Stimulated activated CD8-positive, alpha-beta memory T cell treated with anti-CD3 and anti-CD28 coated beads, Interleukin-4, amount 100 ng/mL, for 1 hour (primary cell): ENCODE measurements at places on chromosomes 6 and 20.

DNA sequence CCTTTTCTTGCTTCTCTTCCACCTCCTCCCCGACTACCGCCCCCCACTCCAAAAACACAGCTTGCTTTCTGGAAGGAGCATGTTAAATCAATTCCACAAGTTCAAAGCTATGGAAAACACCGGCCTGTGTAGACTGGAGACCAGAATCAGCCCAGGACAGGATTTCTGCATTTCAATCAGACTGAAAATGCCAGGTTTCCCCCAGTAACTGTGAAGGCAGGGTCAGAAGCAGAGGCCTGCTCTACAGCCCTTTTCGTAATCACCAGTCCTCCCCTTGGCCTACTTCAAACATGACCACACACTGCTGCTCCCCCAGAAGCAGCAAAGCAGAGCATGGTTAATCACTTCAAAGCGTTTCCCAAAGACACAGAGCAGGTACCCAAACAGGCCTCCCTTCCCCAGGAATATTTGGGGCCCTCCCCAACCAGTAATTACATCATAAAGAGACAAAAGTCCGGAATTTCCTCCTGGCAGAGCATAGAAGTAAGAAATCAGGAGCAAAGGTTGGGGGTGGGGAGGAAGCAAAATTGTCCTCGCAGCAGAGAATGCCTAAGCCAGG is 38.4 kb downstream of the ZMYND8 start:
- no peak for DNase-seq

DNA sequence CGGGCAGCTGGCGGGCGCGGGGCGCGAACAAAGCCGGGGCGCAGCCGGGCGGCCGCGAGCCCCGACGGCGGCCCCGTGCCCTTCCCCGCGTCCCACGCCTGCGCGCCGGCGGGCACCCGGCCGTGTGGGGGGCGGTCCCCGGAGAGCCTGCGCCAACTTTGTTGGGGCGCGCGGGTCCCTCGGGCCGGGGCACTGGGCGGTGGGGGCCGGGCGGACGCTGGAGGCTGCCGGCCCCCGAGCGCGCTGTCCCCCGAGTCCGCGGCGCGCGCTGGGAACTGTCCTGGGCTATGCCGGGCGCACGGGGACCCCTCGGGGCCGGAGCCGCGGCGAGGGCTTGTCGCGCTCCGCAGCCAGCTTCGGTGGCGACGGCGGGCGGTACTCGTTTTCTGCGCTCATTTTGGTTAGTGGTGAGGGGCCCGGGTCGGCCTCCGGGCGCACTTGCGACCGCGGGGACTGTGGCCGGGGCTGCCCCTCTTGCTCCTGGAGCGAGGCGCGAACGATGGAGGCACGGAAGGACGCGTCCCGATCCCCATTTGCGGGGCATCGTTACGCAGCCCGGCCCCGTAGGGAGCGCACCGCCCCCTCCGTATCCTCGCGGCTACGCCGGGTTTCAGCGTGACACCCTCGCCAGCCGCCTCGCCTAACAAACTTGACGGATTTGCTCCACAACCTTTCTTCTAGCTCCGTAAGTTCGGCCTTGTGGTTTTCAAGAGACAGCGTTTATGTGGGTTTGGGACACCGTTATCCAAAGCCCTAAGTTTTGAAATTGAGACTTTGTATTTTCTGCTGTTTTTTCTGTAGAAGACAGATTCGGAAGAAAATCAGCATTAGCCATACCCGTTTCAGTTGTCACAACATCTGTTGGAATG is 622 bp downstream of the SS18L1 start:
- DNase-seq, result no peak

GRCh38 chr6:144265061-144265357 is 20.1 kb upstream of the UTRN start:
- no peak for DNase-seq

GRCh38 chr6:56532766-56533551 is 109.7 kb downstream of the DST start:
- DNase-seq, result no peak

DNA sequence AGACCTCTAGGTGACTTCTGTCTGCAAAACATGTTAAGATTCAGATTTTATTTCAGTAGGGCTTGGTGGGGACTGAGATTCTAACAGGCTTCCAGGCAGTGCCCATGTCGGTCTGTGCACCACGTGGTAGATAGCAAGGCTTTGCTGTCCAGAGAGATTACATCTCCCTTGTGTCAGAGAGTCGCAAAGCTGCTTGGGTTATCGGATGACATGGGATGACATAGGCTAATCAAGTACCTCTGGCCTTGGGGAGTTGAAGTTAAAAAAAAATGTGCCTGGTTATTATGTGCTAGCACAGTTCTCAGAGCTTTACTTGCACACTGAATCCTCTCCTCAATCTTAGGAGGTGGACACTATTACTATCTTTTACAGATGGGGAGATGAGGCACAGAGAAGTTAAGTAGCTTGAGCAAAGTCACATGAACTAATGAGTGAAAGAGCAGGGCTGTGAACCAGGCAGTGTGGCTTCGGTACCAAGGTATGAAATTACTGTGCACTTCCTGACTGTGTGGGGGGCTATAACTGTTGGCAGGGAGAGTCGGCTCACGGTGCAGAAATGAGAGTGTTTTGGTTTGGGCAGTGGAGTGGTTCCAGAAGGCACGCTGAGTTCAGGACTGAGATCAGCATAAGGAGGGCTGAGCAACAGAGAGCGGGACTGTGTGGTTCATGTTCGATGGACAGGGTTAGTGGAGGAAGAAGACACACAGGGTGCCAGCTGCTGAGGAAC is 41.1 kb downstream of the FARS2 start:
- DNase-seq, result no peak

GRCh38 chr6:9408402-9409117 is 973.2 kb upstream of the SLC35B3 start:
- no peak for DNase-seq

- DNase-seq, result no peak
Observed at GRCh38 chr20:61613917-61614705, 362.1 kb downstream of the CDH4 start.

DNA sequence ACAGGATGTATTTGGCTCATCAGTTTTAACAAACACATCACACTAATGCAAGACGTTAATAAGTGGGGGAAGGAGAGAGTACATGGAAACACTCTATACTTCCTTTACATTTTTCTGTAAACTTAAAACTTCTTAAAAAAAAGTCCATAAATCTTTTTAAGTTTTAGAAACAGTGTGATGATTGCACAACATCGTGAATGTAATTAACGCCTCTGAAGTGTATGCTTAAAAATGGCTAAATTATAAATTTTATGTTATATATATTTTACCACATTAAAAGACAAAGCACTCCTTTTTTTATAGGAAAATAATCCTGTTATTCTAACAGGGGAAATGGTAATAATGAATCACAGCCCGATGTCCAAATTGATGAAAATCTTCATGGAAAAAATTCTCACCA is 144.1 kb upstream of the RUNX2 start:
- DNase-seq, result no peak

- peak; percentile 2 for DNase-seq
Observed at GRCh38 chr6:49409951-49410542, 53.0 kb downstream of the MMUT start.

- DNase-seq, result no peak
Observed at GRCh38 chr6:119517428-119517827, 167.9 kb upstream of the MAN1A1 start.
